ENCODE measurements at places on chromosomes 13 and 19.

GRCh38 chr13:80527400-80527799, 186.5 kb upstream of the SPRY2 start:
- no peak overlapping the region for H3K4me3 ChIP-seq
- no peaks in the 10 kb centered on the region for H3K27me3 ChIP-seq
- no peak overlapping the region for H3K27ac ChIP-seq
- no peak for DNase-seq
- no peaks in the 10 kb centered on the region for H3K36me3 ChIP-seq
- H3K4me1 ChIP-seq, result no peaks in the 10 kb centered on the region

- H3K4me1 ChIP-seq, result peaks cover 19% of the 10 kb centered on the region
- DNase-seq, result peak; percentile 42
- no peaks in the 10 kb centered on the region for H3K36me3 ChIP-seq
- peak overlapping the region; percentile 91 for H3K27ac ChIP-seq
- H3K4me3 ChIP-seq, result peak overlapping the region; percentile 88
Observed at GRCh38 chr19:7681340-7682174, 924 bp downstream of the TRAPPC5 start.

GRCh38 chr13:46176756-46177155, 5.2 kb downstream of the LCP1 start:
- H3K4me1 ChIP-seq, result no peaks in the 10 kb centered on the region
- no peaks in the 10 kb centered on the region for H3K27me3 ChIP-seq
- peak overlapping the region; percentile 52 for H3K27ac ChIP-seq
- no peaks in the 10 kb centered on the region for H3K36me3 ChIP-seq
- H3K4me3 ChIP-seq, result no peak overlapping the region
- no peak for DNase-seq

- no peaks in the 10 kb centered on the region for H3K27me3 ChIP-seq
- no peak overlapping the region for H3K27ac ChIP-seq
- H3K4me3 ChIP-seq, result no peak overlapping the region
- H3K4me1 ChIP-seq, result peaks cover 11% of the 10 kb centered on the region
- DNase-seq, result peak; percentile 47
Observed at GRCh38 chr19:45526143-45526542, 18.9 kb downstream of the VASP start.

GRCh38 chr13:113049521-113049941, 56.1 kb upstream of the F7 start:
- DNase-seq, result no peak
- H3K4me1 ChIP-seq, result no peaks in the 10 kb centered on the region
- no peak overlapping the region for H3K27ac ChIP-seq
- no peaks in the 10 kb centered on the region for H3K36me3 ChIP-seq
- no peaks in the 10 kb centered on the region for H3K27me3 ChIP-seq

DNA sequence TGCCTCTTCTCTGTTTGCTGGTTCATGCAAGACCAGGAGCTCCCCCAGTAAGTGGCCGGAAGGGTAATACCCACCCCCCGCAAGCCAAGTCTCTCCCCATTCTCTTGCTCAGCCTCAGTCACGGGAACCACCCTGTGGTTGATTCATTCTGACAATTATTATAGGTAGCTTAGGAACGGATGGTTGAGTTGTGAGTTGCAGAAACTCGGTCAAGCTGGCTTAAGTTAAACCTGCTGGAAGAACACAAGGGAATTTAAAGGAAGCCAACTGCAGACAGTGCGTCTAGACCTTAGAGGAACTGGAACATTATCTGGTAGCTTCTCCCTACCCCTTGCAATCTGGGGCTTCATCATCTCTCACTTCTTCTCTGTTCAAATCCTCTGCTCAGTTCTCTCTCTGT, 8.9 kb downstream of the FPR1 start:
- H3K4me3 ChIP-seq, result no peak overlapping the region
- no peak for DNase-seq
- no peaks in the 10 kb centered on the region for H3K36me3 ChIP-seq
- no peak overlapping the region for H3K27ac ChIP-seq

GRCh38 chr13:50319635-50320255, 304.5 kb downstream of the KCNRG start:
- no peak overlapping the region for H3K4me3 ChIP-seq
- no peaks in the 10 kb centered on the region for H3K27me3 ChIP-seq
- no peak for DNase-seq
- H3K27ac ChIP-seq, result no peak overlapping the region
- no peaks in the 10 kb centered on the region for H3K4me1 ChIP-seq

DNA sequence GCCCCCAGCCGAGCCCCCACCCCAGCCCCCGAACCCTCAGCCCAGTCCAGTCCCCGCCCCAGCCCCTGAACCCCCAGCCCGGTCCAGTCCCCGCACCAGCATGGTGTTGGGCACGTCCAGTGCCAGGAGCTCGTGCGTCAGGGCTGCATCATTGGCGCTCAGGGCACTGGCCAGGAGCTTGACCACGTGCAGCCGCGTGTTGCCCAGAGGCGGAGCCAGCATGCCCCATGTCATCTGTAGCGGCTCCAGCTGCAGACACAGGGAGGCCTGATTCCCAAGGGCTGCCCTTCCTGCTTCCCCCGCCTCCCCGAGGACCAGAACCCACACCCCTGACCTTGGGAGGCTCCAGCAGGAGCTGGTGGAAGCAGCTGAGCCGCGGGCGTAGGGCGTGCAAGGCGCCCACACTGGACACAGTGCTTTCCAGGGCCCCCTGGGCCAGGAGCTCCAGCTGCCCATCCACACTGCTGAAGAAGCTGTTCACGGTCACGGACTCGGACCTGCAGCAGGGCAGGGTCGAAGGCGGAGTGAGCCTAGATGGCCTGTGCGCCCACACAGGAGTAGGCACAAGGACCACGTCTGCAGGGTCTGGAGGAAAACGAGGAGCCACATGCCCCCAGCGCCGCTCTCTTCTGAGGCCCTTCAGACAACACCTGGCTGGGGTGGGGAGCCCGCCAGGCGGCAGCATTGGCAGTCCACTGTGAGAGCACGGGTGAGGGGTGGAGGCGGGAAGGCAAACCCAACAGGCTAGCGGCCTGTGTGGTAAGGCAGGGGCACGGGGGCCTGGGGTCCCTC, 12.8 kb upstream of the TMEM86B start:
- H3K4me3 ChIP-seq, result no peak overlapping the region
- no peak for DNase-seq
- H3K27me3 ChIP-seq, result no peaks in the 10 kb centered on the region
- peaks cover 4% of the 10 kb centered on the region for H3K36me3 ChIP-seq

- peak overlapping the region; percentile 71 for H3K27ac ChIP-seq
- no peak for DNase-seq
- H3K4me3 ChIP-seq, result no peak overlapping the region
- no peaks in the 10 kb centered on the region for H3K36me3 ChIP-seq
- H3K4me1 ChIP-seq, result peaks cover 76% of the 10 kb centered on the region
Observed at GRCh38 chr19:1267477-1268225, 1.5 kb upstream of the CIRBP start.
